ENCODE measurements at places on chromosomes 5 and 9. TPM values are rescaled to one million over a fixed set of nuclear protein-coding genes. Genes with fewer than 3 reads are reported as not detected.

- DNase-seq, result no peak
Observed at GRCh38 chr5:103505581-103506305, 56.8 kb downstream of the NUDT12 start.

GRCh38 chr9:114307899-114308267 is 15.0 kb upstream of the ORM1 start:
- no peak for DNase-seq

Gene NR5A1
- not detected for total RNA-seq

- DNase-seq, result no peak
Observed at GRCh38 chr5:14465116-14465515, 116.5 kb upstream of the OTULINL start.
